Stimulated activated CD8-positive, alpha-beta memory T cell treated with anti-CD3 and anti-CD28 coated beads, Interleukin-7, amount 100 ng/mL, for 24 hours (primary cell): ENCODE measurements at places on chromosomes 4 and X.

- no peak for DNase-seq
Measured at GRCh38 chr4:183181081-183181480, 82.0 kb downstream of the WWC2 start.

DNA sequence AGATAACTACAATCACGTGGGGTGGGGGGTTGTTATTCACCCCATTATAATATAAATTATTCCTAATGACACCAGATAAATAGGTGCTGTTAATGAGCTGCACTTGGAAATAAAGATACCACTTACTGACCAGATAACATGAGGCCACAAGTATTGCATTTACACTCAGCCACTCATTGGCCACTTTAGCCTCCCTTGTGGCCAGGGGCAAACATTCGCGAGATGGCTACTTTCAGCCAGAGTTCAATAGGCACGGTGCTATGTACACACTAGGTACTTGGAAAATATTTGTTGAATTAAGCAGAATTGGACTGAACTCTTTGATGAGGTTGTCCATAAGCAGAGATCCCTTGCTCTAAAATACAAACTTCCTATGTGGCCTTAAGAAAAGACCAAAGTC, 713.7 kb upstream of the TENM3 start:
- DNase-seq, result no peak

DNA sequence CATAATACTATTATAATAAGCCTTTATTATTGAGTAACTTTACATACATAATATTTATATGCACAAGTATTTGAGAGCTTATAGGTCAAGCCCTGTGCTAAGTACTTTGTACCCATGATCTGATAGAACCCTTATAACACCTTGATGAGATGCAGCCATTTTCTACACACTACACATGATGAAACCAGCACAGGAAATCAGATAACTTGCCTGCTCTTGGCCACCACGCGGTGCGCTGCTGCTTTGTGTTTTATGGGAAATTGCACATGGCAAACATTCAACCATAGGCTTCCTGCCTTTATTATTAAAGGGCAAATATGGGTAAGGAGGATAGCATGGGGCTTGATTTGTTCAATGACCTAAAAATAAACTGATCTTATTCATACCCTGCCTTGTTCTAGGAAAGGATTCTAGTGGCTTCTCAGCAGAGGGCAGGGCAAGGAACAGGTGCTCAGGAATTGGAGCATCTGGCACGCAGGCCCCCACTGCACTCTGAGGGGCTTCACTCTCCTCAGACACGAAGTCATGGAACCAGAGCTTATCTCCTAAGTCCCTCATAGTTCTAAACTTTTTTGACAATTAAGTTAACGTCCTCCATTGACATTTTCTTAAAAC, 31.6 kb upstream of the NAP1L5 start:
- no peak for DNase-seq

DNA sequence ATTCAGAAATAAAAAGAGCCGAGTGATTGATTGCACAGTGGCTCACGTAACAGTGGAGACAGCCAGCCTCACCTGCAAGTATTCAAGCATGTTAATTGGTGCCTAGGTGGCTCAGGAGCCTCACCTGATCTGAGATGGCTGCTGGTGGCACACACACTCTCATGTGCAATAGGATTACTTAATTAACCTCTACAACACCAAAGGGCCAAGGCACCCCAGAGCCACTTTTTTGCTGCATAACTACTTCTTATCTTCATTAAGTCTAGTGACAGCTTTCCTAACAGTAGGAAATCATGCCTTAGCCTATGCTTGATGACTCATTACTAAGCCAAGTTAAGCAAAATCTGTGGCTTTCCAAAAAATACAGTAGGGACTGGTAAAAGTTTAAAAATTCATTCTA, 117.3 kb upstream of the NOCT start:
- no peak for DNase-seq

GRCh38 chr4:94358101-94358500, 15.5 kb upstream of the HPGDS start:
- DNase-seq, result no peak

- DNase-seq, result no peak
Measured at GRCh38 chrX:25013632-25014365, 2.0 kb downstream of the ARX start.

GRCh38 chr4:73613130-73613529, 7.1 kb downstream of the RASSF6 start:
- no peak for DNase-seq

DNA sequence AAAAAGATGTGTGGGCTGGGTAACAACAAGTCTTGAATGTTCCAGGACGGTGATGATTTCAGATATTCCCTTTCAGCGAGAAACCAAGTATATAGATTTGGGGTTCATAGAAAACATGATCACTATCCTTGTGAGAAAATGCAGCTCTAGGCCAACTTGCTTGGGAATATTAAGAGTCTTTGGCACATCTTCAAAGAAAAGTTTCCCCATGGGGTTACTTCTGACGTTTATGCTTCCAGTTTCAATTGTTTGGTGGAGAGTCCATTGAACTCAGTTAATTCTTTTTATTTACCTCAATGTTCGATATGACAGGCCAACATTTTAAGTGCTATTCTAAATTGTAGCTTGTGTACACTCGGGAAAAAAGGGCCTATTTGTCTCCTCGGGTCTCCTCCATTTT, 126.7 kb downstream of the NHS start:
- DNase-seq, result no peak

DNA sequence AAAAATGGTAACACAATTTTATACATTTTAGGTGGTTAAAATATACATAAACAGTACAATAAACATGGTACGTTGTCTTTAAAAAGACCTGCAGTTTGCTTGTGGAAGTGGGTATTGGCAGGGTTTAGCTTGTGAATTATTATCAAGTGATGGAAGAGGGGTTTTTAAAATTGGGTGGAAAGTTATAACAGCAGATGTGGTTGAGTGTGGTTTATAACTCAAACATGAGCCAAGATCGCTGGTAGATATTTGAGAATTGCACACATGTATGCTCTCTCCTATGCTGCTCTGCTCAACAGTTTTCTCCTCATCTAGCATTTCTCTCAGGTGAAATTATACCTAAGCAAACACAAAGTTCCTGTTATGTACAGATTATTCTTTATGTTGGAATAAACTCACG, 14.0 kb downstream of the EPGN start:
- no peak for DNase-seq

GRCh38 chrX:23945206-23945605, 37.4 kb downstream of the CXorf58 start:
- no peak for DNase-seq

DNA sequence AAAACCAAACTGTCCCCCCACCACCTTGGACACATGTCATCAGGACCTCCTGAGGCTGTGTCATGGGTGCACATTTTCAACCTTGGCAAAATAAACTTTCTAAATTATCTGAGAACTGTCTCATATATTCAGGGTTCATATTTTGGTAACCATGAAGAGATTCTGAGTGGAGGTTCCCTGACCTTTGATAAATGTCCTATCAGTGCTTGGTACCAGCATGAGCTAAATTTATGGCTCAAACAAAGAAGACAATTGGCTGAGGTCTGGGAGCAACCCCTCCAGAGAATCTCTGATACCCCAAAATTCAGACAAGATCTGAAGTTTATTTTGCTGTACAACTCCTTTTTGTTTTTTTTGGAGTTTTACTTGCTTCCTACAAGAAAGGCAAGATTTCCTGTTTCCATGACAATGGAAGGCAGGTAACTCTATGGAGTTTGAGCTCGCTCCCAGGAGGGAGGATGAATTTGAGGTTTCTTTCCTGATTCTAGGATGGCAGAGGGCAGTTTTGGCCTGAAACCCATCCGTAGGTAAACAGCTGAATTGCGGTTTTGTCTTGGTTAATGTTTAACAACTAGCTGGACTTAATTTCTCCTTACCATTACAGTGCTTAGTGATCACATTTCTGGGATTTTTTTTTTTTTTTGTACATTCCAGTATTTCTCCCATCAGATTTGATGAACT, 14.5 kb downstream of the UGT2B15 start:
- DNase-seq, result no peak

DNA sequence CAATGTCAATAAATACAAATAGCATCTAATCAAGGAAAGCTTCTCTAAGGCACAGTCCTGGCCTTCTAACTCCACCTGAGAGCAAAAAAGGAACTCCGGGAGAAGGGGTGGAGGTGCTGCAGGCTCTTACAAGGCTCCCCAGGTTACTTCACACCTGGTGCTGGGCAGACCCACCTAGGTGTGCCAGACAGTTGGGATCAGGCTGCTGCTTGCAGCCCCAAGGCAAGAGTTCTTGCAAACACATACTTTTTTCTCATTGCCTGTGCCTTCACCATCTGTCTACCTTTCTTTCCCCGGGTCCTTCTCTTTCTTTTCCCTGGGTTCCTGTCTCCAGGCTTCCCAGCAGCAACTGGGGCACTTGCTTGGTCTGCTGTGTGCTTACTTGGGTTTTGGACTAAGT, 81.4 kb upstream of the STIM2 start:
- no peak for DNase-seq

DNA sequence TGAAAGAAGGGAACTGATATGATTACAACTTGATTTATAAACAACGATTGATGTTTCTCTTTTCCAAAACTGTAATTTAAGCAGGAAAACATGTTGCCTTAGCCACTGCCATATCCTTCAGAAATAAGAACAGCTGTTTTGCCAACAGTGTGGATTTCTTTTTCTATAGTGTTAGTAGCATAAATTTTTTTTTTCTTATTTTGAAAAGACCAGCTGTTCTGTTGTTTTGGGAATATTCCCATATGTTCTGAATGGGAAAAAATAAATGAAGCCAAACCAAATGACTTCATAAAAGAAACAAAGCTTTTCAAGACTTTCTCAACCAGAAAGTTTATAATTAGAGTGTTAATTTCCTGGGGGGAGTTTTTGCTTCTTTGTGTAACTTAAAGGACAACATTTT, 83.9 kb upstream of the ARHGAP24 start:
- DNase-seq, result no peak

- no peak for DNase-seq
Measured at GRCh38 chrX:646796-647195, 16.2 kb downstream of the SHOX start.

GRCh38 chr4:189763583-189763982, 177.1 kb upstream of the FRG1 start:
- no peak for DNase-seq

DNA sequence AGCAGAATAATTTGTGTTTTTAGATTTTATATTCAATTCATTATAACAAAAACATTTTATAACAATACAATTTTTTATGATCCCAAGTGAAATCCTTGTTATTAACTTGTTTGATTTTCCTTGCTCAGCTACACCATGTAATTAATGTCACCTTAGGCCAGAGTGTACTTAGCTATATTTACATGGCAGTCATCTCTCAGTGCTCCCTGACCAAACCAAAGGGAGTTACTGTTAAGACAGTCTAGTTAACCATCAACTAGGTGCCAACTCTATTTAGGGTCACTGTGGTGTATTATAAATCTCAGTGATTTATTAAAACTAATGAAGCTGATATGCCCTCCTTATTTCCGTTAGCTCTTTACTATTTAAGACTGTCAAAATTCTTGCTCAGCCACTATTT, 44.4 kb downstream of the CCDC158 start:
- DNase-seq, result no peak

DNA sequence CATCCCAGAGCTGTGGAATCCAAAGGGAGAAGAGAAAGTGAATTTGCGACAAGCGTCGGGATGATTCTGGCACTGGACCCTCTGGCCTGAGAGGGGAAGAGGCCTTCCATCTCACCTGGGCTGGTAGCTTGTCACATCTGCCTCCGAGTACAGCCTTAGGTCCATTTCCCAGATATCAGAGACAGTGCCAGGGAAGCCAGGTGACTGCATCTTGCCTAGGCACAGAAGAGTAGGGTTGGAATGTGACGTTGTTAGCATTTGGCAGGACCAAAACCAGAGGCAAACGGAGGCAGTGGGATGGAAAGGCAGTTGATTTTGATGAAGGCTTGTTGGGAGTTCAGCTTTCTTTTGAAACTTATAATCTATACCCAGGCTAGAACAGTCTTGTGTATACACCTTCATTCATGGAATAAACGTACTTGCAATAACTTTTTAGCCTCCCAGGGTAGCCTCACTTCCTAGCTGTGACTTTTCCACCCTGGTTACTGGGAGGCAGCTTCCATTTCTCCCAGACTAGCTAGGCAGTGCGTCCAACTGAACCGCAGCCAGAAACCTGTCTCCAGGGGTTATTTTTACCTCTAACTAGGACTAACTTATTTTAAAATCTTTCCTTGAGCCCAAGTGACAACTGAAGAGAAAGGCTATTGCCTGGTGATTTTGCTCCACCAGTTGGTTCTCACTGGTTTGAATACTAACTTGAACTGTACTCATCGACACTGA, 5.9 kb downstream of the SOD3 start:
- no peak for DNase-seq
